ENCODE measurements at places on chromosomes 12 and 14.

GRCh38 chr14:28467611-28468010 lies 299.0 kb upstream of the FOXG1 start:
- DNase-seq = no peak

DNA sequence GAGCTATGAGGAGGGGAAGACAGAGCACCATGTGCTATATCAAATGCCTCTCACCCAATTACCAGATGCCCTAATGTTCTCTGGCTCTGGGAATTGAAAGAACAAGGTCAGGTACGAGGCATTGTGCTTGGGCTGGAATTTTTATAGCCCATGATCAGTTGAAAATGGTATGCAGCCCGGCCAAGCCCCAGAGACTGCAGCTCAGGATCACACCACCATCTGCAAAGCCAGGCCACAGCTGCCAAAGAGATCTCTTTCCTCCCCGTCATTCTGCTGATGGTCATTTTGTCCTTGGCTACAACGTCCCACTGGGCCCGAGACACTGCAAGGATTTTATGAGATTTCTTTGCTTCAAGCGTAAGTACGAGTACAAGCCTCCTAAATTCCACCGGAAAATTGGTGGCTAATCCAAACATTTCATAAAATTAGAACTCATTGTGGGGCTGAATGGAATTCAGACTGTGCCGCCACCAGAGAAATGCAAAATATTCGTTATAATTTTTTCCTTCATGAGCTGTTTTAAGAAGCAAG lies 15.1 kb downstream of the NUAK1 start:
- DNase-seq = peak; percentile 73

- DNase-seq = no peak
Observed at GRCh38 chr14:69499436-69499835, 14.9 kb downstream of the PLEKHD1 start.

GRCh38 chr12:116295327-116296263 lies 18.1 kb upstream of the MED13L start:
- DNase-seq = no peak

GRCh38 chr12:132836795-132837331 lies 8.2 kb upstream of the GOLGA3 start:
- no peak for DNase-seq

- DNase-seq = no peak
Observed at GRCh38 chr12:33560653-33561208, 121.1 kb upstream of the SYT10 start.

DNA sequence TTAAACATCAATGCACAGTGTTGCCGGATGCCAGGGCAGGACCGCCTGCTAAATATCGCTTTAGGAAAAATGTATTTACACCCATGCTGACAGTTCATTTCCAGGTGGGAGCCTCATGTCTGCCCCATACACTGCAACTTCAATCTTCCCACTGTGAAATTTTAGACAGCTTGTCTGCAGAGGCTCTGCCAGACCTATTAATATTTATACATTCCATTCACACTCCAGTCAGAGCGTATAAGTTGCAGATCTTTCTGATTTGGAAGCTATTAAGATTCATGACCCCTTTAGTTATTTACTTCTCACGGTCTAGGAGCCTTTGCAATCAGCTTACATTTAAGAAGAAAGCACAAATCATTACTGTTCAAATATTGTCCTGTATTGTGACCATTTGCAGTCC lies 357.4 kb downstream of the ATP23 start:
- DNase-seq = no peak

DNA sequence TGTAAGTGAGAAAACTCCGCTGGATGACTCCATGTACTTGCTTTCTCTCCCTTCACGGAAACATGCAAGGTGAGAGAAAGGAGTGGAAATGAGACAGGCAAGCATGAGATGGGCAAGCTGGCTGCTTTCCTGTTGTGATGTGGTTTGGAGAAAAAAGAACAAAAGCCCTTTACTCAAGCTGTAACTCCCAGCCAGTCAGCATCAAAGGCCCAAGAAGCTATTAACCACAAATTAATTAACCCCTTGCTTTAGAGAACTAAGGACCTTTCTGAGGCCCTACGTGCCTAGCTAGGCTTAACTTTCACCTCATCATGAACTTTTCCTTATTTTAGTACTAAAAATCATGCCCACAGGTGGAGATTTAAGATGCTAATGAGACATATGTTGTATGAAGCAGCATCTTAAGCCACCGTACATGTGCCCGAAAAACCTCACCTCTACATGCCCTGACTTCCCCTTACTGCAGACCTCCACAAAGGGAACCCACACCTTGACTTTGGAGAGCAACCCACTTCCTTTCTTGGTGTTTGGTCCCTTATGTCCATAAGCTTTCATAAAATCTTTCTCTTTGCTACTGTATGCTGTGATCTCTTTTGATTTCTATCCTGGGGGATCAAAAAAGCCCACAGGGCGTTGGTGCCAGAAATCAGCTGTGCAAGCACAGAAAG lies 87.0 kb downstream of the GALNT8 start:
- DNase-seq = peak; percentile 18

DNA sequence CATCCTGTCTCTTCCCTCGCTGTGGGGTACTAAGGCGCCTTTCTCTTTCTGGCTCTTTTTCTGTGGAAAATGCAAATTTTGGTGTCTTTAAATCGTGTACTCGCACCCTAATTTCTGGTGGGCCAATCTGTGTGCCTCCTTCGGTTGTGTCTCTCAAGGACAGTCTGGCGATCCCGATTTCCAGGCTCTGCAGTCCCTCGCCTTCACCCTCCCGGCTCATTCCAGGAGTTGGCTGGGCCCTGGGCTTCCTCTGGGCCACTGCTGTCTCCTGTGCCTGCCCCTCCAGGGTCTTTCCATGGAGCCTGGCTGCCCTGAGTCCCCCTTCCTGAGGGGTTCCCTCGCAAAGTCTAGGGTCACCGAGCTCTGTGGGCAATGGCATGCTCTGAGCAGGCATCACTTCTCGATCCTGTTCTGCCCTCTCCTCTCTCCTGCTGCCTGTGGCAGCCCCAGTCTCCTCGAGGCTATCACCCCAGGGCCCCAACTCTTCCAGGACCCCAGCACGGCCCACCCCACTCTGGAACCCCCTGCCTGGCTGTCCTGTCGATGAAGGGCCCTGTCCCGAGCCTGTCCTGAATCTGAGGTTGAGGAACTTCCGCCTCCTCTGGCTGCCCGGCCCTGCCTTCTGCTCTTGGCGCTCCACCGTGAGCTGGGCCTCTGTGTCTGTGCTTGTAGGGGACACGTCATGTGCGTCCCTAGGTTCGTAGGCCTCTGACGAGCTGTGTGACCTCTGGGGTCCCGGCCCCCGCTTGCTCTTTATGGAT lies 24.1 kb downstream of the AHNAK2 start:
- no peak for DNase-seq

DNA sequence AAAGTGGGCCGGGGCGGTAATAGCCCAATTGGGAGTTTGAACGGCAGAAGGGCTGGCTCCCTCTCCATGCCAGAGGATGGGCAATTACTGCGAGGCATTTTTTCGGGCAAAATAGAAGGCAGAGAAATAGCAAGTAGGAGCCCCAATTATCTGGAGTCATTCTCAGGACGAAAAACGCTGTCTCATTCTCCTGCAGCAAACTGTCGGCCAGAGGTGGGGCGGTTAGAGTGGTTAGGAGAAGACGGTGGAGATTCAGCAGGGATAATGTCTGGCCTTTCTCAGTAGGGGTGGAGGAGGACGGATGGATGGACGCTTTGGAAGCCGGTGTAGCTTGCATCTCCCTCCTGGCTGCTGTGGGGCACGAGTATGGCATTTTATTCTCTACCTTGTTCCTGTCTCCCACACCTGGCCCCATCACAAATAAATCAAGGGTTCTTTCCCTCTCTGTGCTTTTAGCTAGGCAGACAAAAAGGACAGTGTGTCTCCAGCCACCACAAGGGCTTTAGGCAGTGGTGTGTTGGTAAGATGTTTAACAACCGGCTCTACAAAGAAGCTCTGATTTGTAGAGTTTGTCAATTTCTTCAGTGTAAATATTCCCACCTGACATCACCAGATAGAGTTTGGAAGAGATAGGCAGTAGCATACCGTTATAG lies 140.5 kb upstream of the LHX5 start:
- DNase-seq = no peak

GRCh38 chr12:82203086-82203485 lies 155.1 kb downstream of the CCDC59 start:
- DNase-seq = no peak

- DNase-seq = no peak
Observed at GRCh38 chr12:851343-851742, 98.2 kb downstream of the RAD52 start.

GRCh38 chr14:70563869-70564268 lies 29.1 kb upstream of the ADAM20 start:
- DNase-seq = no peak

GRCh38 chr14:93044121-93044520 lies 71.6 kb downstream of the ITPK1 start:
- no peak for DNase-seq

- DNase-seq = no peak
Observed at GRCh38 chr14:21070610-21071224, 613 bp downstream of the ARHGEF40 start.

GRCh38 chr12:116896411-116896924 lies 14.3 kb upstream of the FBXW8 start:
- no peak for DNase-seq

DNA sequence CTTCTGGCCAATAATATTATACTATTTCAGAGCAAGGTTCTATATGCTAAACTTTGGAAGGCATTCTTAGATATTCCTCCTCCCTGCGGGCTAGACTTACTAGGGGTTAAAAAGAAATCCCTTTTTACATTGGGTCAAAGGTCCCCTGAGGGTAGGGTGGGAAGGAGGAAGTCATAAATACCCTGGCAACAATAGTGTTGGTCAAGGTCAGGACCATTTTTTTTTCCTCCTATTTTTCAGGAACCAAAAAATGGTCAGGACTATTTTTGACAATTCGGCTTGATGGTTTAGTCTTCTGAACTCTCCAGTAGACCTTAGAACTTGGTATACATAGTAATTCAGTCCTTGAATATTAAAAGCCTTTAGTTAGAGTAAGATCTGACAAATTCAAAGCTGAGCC lies 4.5 kb upstream of the NANOG start:
- no peak for DNase-seq
